ENCODE measurements at places on chromosomes 3 and 15.

- no peak for DNase-seq
Measured at GRCh38 chr3:133943639-133944141, 48.0 kb upstream of the RAB6B start.

DNA sequence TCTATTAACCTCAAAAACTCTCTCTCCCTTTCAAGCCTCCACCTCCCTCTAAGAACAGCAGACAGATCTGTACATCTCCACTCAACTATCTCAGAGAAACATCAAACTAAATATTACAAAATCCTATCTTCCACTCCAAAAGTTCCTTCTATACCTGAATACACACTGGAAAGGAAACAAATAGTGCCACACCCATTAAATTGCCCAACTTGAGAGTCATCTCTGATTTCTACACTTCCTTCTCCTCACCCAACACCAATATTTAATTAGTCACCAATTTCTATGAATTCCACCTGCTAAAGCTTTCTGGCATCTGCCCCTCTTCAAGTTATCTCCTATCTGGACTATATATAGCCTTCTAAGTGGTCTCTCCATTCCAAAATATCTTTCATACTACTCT is 65.8 kb downstream of the PEAK1 start:
- no peak for DNase-seq

DNA sequence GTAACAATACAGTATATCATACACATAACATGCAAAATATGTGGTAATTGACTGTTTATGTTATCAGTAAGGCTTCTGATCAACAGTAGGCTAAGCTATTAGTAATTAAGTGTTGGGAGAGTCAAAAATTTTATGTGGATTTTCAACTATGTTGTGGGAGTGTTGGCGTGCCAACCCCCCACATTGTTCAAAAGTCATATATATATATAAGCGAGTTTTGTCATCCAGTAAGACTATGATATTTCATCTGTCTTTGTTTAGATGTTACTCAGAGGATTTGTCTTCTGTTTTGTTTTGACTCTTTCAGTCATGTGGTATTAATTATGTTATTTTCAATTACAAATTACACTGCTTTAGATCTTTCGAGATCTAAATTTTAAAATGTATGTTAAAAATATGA is 51.0 kb upstream of the RAP2B start:
- no peak for DNase-seq

DNA sequence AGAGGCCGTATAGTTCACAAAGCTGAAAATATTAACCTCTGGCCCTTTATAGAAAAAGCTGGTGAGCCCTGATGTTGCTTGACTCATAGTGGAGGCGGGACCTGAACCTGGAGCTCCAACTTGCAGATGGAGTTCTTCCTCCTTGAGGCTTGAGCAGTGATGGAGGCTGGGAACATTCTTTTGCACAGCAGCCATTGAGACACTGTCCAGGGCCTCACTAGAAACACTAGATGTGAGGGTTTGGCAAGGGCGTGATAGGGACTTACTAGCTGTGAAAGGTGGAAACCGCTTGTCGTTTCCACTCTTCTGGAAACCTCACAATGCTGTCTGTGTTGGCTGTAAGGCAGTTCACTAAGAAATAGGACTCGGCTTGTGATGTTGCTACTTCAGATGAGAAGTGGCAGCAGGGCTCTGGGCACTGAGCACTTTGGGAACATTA is 12.5 kb downstream of the SMAD6 start:
- DNase-seq: no peak

DNA sequence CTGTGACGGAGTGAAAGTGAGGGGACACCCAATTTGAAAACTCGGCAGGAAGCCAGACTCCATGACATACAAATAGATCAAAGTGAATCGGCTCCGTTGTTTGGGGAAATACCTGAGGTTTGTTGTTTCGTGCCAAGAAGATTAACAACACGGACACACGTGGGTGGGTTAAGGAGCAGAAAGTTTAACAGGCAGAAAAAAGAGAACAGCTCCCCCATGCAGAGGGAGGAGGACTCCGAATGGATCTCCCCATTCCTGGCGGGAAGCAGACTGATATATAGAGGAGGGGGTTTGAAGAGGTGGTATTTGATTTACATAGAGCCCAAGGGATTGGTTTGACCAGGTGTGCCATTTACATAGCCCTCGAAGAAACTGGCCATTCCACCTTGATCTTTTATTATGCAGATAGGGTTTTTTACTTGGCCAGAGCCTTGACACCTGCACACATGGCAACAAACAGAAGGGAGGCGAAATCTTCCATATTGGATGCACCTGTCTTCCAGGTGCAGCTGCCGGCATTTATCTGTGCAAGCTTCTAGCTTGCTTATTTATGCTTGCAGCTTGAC is 4.8 kb upstream of the SACM1L start:
- DNase-seq: no peak

DNA sequence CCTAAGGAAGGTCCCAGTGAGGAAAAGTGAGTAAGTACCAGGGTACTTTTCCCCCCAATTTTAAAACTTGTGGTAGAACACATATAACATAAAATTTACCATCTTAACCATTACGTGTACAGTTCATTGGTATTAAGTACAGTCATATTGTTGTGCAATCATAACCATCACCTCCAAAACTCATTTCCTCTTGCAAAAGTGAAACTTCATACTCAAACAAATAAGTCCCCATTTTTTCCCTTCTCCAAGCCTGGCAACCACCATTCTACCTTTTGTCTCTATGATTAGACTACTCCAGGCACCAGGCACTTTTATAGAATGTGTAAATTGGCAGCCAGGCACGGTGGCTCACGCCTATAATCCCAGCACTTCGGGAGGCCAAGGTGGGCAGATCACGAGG is 12.2 kb downstream of the PRC1 start:
- no peak for DNase-seq

DNA sequence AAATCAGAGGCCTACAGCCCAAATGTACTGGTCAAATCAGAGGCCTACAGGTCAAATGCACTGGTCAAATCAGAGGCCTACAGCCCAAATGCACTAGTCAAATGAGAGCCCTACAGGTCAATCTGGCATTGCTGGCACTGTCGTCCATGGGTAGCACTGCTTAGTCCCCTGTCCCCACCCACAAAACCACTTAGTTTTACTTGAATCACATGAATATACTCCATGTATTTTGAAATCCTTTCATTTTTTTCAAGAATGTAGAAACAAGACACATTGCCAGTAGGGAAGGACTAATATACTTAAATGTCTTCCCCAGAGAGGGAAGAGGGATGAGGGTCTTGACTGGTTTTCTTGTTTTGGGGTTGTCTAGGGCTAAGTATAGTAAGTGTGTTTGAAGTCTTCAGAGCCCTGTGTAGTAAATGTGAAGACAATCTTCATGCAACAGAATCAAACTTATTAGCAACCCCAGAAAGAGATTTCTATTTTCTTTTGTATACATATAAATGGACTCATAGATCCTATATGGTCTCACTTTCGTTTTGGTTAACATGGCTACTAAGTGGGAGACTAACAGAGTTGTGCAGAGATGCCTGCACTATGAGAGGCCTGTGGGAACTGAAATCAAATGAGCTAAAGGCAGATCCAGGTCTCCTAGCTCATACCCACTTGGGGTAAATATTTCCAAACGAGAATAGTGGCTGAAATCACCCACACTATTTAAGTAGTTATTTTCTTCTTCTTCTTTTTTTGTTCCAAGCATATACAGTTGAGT is 38.3 kb upstream of the DCUN1D1 start:
- no peak for DNase-seq

DNA sequence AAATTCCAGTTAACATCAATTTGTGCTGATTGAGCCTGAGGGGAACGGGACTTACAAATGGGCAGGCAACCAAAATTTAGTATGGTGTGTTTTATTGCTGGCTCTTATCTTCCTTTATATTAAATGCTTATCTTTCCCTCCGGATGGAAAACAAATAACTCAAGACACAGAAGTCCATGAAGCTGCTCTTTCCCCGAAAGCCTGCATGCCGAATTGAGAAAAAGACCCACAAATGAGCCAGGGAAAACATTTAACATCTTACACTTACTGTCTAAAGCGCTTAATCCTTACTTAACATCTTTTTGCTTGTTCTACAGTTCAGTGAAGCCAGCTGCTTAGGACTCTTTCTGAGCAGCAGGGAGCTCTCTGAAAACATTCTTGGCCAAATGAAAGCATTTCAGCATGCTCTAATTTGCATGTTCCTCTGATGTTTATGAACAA is 49.5 kb downstream of the HEG1 start:
- DNase-seq: no peak

DNA sequence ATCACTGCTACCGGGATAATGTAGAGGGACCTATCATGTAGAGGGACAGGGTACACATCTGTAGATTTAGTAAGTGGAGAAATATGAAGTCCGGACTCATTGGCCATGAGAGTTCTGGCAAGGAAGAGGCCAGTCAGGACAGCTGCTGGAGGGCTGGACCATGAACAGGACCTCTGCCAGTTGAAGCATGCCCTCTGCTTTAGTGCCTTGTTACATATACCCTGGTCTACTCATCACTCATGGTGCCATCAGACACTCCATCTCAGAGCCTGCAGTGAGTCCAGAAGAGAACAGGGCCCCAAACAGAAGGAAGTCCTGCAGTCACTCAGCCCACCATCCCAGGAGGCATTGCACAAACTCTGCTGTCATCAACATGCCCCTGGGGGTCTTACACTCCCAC is 54.7 kb upstream of the CA12 start:
- no peak for DNase-seq

GRCh38 chr3:170816341-170816740 is 53.7 kb downstream of the RPL22L1 start:
- no peak for DNase-seq

GRCh38 chr3:9078561-9079240 is 115.4 kb upstream of the RAD18 start:
- DNase-seq: no peak

- DNase-seq: no peak
Measured at GRCh38 chr15:100147828-100148227, 193.9 kb downstream of the ADAMTS17 start.

- no peak for DNase-seq
Measured at GRCh38 chr3:178628037-178628436, 91.8 kb downstream of the KCNMB2 start.

GRCh38 chr3:8325306-8325705 is 176.3 kb upstream of the LMCD1 start:
- no peak for DNase-seq

GRCh38 chr3:45227071-45227820 is 1.2 kb upstream of the TMEM158 start:
- no peak for DNase-seq

DNA sequence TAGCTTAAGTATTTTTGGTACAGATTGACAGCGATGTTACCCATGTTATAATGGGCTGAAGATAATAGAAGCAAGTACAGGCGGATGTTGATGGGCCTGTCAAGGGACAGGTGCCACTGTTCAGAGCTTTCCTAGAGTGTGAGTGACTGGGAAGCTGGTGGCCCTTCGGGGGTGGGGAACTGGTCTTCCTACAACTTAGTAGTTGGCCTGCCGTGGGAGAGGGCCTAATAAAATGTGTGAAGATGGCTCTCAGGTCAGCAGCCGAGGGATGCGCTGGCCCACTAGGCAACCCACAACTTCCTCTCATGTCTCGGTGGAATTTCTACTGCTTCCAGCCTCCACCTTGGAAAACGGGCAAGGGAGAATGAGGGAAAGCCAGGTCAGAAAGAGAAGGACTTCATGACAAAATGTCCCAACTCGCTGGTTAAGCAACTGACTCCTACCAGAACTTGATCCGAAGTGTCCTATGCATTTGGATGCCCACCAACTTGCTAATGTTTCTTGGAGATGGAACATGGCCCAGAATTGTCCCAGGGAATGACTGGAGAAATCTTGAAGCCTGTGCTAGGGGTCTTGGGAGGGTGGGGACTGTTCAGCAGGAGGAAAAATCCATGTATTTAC is 1.4 kb downstream of the GYG1 start:
- DNase-seq: no peak

- DNase-seq: no peak
Measured at GRCh38 chr3:449711-450110, 253.1 kb downstream of the CHL1 start.

DNA sequence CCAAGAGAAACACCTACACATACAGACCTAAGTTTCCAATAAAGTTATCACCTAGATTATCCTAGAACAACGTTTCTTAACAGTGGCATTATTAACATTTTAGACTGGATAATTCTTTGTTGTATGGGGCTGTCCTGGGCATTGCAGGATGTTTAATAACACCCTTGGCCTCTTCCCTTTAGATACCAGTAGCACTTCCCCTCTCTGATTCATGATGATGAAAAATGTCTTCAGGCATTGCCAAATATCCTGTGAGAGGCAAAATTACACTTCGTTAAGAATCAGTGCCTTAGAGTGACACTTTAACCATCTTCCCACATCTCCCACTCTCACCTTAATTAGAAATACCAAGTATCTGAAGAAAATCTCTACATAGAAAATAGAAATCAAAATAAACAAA is 352.6 kb downstream of the CGGBP1 start:
- DNase-seq: no peak

GRCh38 chr15:42158941-42159340 is 2.5 kb upstream of the PLA2G4F start:
- DNase-seq: no peak
